Spinal cord (tissue), 10 donors: ENCODE measurements at places on chromosomes 11 and 22. TPM values are rescaled to one million over a fixed set of nuclear protein-coding genes. Genes with fewer than 3 reads are reported as not detected.

DNA sequence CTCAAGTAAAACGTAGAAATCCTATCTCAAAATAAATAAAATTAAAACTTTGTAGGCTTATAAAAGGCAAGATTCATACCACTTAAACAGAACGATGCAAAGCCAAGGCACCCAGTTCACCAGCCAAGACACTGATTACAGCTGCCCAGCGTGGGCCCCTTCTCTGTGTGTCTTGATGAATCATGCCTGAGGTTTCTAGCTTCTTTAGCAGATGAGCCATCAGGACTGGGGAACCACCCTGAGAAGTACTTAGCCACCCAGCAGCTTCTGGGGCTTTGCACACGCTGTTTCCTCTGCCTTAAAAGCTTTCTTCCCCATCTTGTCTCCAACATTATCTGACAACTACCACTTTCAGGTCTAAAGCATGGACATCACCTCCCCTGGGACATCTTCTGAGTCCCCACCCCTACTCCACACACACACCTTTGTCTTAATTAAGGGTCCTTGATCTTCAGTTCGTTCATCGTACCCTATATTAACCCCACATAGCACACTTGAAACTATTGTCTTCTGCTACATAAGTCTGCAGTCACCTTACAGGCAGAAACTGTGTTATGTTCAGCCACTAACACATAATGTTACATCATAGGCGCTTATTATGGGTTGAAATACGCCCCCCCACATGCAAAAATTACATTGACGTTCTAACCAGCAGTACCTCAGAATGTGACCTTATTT is 8.7 kb upstream of the LAYN start:
- DNase-seq, result no peak

DNA sequence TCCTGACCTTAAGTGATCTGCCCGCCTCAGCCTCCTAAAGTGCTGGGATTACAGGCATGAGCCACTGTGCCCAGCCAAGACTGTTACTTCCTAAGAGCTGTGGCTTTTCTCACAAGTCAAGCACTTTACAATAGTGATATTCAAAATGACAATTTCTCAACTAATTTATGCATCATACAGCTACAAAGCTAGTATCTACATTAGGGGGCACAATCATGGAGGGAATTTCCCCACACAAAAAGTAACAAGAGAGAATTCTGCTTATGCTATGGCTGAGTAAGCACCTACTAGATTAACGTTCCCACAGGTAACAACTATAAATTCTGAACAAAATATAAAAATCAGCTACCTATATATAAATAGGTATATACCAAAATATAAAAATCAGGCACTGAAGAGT is 72.7 kb downstream of the SBF2 start:
- DNase-seq, result no peak

- DNase-seq, result peak; percentile 91
These were observed 2.2 kb downstream of the TNKS1BP1 start for GRCh38 chr11:57322256-57323166.

DNA sequence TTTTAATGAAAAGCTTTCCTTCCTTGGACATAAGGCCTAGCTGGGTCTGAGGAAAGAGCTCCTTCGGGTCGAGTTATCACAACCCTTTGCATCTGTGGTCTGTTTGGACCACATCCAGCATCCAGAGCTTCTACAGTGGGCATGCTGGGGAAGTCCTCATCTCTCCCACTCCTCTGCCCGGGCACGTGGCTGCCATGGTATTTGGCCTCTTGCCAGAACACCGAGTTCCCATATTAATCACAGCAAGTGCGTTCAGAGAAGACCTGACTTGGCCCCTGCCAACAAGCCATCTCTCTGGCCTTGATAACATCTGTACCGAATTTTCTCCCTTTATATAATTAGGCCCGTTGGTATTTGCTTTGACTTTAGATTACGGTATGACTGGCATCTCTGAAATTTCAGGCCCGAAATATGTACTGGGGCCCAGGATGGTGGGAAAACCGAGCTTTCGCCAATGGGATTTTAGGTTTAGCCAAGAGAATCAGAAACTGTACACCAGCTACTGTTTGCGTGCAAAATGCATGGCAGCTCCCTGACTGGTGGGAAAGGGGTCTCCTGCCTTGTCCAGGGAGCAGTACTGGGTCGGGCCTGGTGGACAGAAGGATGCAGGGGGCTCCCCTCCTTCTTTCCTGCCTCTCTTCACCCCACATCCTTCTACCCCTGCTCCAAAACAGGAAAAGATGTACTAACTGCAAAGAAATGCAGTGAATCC is 90.0 kb downstream of the MICAL2 start:
- DNase-seq, result peak; percentile 64

- DNase-seq, result no peak
These were observed 30.6 kb downstream of the CYB5R2 start for GRCh38 chr11:7642747-7643146.

GRCh38 chr22:33579448-33580093 is 340.7 kb downstream of the LARGE1 start:
- no peak for DNase-seq

GRCh38 chr11:133917921-133918607 is 38.7 kb downstream of the IGSF9B start:
- no peak for DNase-seq

DNA sequence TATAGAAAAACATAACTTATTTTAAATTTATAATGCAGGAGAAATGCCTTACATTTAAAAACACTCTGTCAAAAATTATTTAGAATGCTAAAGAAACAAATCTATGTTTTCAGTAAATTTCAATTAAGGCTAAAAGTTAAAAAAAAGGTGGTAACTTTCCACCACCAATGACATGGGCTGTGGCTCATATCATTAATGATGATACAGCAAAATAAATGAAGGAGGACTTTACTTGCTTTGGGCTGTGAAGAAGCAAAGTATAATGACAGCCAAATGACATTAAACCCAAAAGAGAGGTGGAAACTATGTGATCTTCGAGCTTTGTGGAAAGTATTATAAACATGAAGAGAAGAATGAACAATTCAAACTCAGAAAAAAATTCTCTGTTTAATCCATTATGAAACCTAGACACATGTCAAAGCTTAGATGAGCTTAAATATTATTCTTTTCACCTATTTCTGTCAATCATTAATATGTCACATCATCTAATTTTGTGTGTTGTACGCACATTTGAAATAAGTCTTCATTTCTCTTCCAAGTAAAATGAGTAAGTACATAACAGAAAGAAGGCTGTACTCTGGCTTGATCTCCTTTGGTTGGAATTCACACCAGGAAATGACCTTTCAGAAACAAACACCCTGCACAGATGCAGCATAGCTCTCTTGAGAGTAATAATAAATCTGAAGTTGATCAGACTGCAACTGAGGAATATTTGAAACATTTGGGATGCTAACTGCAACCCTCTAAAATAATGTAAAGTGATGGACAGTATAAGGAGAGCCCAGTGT is 265.8 kb downstream of the TTC28 start:
- DNase-seq, result no peak

DNA sequence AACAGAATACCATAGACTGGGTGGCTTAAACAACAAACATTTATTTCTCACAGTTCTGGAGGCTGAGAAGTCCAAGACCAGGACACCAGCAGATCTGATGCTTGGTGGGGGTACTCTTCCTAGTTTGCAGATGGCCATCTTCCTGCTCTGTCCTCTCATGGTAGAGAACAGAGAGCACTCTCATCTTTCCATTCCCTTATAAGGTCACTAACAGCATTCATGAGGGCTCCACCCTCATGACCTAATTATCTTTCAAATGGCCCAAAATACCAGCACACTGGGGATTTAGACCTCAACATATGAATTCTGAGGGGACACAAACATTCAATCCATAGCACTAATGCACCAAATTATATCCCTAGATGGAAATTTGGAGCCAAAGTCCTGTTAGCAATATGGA is 6.1 kb downstream of the STK33 start:
- DNase-seq, result no peak

DNA sequence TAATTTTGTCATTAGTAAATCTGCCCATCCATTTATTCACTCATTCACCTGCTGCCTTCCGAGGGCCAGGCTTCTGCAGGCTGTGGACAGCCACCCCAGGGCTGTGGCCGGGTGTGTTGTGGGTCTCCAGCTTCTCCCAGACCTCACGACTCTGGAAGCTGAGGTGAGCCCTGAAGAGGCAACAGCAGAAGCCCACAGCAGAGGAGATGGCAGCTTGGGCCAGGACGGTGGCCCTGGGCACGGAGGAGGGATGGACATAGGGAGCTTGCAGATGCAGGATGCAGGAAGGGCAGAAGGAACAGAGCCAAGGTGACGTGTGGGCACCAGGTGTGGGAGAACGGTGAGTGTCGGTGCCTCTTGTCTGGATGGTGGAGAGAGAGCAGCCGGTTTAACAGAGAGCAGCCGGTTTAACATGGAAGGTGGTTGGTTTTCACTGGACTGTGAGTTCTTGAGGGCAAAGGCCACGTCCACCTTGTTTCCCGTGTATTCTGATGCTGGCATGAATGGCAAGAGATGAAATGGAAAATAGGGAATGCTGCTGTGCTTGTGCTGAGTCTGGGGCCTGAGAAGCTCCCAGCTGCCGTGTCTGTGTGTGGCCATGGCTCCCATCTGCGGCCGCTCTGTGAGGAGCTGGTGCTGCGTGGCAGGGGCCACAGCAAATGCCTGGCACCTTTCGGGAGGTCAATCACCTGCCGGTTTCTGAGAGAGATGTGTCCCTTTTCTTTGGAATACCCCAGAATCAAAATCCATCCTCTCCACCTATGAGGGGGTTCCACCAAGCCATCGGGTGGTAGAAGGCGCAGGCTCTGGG is 669.9 kb downstream of the BRD1 start:
- no peak for DNase-seq

DNA sequence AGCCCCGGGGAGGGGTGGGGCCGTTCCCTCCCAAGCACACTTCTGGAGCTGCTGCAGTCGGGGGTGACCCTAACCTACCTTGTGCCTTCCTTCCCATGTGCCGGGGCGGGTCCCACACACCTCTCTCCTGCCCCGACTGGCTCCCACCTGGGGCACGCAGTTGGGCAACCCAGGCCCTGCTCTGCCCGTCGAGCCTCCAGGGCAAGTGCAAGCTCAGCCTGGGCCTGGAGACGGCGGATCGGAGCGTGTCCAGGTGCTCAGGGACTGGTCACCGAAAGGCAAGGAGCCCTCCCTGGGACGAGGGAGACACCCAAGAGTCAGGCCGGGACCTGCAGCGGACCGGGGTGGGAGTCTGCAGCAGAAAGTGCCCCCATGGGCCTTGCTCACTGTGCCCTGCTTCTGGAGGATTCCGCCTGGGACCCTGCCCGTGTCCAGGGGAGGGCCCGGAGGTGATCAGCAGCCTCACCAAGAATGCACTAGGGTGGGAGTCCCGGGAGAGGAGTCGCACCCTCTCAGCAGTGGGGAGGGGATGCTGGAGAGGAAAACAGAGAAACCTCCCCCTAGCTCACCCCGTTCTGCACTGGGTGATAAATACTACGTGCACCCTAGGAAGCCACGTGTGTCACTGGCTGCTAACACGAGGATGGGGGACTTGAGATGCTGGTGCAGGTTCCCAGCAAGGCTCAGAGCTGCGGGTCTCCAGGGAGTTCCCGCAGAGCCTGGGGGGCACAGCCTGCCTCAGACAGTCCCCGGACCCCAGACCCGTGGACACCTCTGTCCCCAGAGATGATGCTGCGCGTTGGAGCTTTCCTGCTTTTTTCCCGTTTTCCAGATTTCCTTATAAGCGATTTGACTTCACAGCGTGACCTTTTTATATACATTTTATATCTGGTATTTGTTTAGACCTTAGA is 5.2 kb upstream of the GATD1 start:
- DNase-seq, result no peak

GRCh38 chr22:32583074-32583682 is 108.6 kb downstream of the FBXO7 start:
- no peak for DNase-seq

GRCh38 chr11:101446238-101446637 is 137.6 kb downstream of the TRPC6 start:
- no peak for DNase-seq

DNA sequence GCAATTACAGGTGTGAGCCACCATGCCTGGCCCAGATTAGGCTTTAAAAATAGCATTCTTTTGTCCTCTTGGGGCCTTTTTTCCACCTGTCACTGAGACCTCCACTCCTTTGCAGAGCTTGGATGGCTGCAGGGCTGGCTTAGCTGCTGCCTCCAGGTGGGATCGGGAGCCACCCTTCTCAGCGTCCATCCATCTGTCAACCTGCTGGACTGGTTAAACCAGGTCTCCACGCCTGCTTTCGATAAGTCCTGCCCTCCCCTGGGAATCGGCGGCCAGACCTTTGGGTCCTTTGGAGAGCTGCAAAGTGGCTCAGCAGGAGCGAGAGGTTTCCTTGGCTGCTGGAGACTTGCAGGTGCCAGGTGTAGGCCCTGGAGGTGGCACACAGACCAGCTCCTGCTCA is 23.4 kb upstream of the GRAMD4 start:
- no peak for DNase-seq

DNA sequence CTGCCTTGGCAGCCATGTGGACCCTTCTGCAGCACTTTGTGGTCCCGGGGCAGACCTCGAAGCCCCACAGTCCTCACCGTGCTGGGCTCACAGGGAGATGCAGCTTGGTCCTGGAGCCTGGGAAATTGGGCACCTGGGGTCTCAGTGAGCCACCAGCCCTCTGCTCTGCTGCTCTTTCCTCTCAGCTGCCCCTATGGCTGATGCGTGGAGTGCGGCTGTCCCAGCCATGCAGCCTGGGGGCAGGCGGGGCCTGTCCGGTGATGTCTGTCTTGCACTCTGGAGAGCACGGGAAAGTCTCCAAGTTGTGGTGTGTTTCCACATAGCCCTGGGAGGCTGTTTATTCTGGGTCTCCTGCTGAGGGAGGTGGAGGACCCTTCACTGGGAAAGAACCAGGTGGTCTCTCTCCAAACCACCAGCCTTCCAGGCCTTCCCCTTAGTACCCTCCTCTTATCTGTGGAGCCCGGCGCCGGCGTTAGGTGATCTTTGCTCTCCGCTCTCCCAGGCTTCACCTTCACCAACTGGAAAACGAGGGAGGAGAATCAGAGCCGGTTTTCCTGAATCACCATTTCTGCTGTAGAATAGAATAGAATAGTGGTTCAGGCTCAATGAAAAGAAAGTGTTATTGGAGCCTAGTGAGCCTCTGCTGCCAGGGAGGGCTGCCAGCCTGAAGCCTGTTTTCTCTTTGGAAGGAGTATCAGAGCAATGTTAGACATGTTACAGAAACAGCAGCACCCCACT is 41.2 kb upstream of the GRAMD4 start:
- no peak for DNase-seq

DNA sequence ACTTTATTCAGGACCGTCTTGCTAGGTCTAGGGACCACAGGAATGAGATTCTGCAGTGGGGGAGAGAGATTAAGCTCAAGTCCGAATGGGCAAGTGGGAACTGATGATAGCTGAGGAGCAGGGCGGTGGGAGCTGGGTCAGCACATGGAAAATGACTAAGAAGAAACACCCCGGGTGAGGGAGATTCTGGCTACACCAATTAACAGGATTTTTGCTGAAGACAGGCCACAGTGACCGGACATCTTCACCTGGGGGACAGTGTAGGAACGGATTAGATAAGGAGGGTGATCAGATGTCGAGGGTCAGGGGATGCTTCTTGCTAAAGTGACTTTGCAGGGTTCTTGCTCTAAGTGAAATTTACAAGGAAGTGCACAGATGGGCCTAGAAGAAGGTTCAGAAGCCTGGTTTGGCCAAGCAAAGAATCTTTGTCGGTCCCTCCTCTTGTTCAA is 8.5 kb upstream of the DGCR8 start:
- no peak for DNase-seq

- DNase-seq, result no peak
These were observed 29.8 kb downstream of the BID start for GRCh38 chr22:17744430-17744829.

PLCB3 gene
- 16.9 TPM for total RNA-seq

TRIM68 gene
- 15.5 TPM for total RNA-seq

PRR5L gene
- total RNA-seq, result 30.6 TPM

TP53I11 gene
- total RNA-seq, result 16.3 TPM

PRG2 gene
- total RNA-seq, result 2.4 TPM

KRTAP5-10 gene
- total RNA-seq, result not detected

MMP1 gene
- total RNA-seq, result not detected

ESRRA gene
- total RNA-seq, result 8.3 TPM

EED gene
- total RNA-seq, result 34.0 TPM

C22orf15 gene
- total RNA-seq, result 4.9 TPM
